ENCODE measurements at places on chromosomes 2 and 18. TPM values are rescaled to one million over a fixed set of nuclear protein-coding genes. Genes with fewer than 3 reads are reported as not detected.

The TRAPPC8 gene
- total RNA-seq, result 51.2 TPM

The ALKAL2 gene
- 1.7 TPM for total RNA-seq

The CYRIA gene
- total RNA-seq, result 54.8 TPM

The PLEKHA3 gene
- 39.1 TPM for total RNA-seq

DNA sequence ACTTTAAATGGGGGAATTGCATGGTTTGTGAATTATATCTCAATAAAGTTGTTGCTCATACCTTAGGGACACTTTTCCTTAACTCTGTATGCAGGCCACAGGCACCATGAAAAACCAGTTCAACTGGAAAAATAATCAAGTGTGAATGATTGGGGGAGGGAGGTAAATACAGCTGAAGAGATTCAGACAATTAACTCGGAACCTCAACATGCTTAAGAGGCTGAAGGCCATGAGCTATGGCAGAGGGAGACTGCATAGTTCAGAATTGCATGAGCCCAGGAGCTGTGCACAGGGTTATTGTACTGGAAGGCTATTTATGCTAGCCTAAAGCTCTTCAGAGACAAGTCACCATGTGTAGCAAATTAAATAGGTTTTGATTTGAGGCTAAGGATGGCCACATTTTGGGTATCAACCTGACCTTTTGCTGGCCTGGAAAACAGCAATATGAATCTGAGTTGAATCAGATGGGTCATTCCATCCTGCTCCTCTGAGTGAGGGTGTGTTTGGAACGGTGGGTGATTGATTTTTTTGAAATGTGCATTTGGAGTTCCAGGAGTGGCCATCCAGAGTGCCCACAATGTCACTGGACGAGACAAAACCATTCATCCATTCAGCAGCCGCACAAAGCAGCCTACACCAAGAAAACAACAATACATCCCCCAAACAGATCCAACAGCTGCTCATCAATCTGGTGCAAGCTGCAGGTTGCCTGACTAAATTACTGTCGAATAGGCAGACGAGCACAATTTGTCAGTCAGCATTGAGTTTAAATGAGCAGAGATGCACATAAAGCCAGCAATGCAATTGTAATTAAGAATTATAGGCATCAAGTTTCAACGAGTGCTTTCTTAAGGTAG lies 42.5 kb downstream of the HRH4 start:
- no peaks in the 10 kb centered on the region for H3K27me3 ChIP-seq
- H3K27ac ChIP-seq, result no peak overlapping the region
- H3K36me3 ChIP-seq, result no peaks in the 10 kb centered on the region
- no peaks in the 10 kb centered on the region for H3K4me1 ChIP-seq

DNA sequence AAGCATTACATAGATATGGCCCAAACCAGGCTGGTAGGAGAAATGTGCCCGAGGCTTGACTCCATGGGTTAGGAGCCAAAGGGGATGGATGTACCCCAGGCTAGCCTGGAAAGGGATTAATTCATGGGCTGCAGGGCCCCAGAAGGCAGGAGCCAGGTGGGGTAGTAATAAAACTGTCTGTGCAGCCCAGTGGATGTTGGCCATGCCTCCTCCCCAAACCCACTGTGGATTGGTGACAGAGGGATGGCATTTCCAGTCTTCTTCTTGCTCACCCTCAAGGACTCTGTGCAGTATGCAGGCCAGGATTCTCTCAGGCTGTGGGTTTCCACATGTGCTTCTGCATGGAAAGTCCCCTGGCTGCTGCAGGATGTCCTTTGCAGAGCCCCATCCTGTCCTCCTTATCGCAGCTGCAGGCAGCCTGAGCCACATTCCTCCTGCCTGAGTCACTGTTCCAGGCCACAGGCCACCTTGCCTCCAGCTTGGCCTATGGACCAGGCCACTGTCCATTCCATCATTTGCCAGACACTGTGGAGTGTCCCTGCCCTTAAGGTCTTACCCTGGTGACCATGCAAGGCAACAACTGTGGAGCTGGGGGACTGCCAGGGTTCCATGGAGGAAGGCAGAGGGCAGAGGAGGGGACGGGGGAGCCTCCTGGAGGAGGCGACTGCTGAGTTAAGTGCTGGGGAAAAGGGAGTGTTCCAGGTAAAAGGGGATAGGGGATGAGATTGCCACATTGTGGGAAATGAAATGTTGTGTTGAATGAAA lies 38.9 kb downstream of the INO80C start:
- no peak for DNase-seq
- H3K27ac ChIP-seq, result no peak overlapping the region
- no peak overlapping the region for H3K4me3 ChIP-seq
- H3K27me3 ChIP-seq, result no peaks in the 10 kb centered on the region
- no peaks in the 10 kb centered on the region for H3K36me3 ChIP-seq

DNA sequence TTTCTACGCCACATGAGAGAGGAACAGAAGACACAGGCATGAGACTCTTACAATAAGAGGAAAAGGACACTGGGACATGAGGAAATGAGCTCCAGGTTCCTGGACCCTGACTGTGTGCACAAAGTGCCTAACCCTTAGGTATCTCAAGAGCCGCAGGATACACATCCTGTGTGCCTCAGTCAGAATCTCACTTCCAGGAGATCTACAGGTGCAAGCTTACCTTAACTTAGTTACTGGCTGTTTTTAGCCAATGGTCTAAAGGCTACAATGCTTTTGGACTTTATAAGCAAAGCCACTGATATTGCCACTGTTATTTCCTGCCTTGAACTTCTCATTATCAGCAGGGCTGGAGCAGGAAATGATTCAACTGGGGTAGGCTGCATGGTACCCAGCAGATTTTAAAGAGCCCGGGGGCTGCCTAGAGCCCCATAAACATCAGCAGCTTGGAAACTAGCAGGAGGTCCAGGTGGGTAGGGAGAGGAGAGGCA lies 254.4 kb downstream of the ZNF521 start:
- H3K4me1 ChIP-seq, result peaks cover 5% of the 10 kb centered on the region
- no peak overlapping the region for H3K27ac ChIP-seq
- no peaks in the 10 kb centered on the region for H3K27me3 ChIP-seq
- H3K36me3 ChIP-seq, result no peaks in the 10 kb centered on the region
- no peak for DNase-seq

DNA sequence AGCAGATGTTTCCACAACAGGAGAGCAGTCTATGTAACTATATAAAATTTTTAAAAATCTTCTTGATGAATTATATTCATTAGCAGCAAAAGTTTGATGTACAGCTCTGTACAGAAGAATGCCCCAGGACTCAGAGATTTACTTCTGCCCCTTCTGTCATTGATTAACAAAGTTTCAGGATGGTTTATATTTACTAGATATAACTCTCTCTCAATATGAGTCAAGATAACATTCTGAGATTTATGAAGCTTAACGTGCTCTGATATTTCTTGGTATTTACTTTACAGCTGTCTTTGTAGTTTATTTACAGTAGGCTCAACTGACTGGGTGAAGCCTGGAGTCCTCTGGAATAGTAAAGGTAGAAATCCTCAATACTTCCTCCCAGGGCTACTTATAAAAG lies 93.6 kb upstream of the HNMT start:
- H3K27ac ChIP-seq, result no peak overlapping the region
- no peaks in the 10 kb centered on the region for H3K27me3 ChIP-seq
- no peaks in the 10 kb centered on the region for H3K4me1 ChIP-seq

DNA sequence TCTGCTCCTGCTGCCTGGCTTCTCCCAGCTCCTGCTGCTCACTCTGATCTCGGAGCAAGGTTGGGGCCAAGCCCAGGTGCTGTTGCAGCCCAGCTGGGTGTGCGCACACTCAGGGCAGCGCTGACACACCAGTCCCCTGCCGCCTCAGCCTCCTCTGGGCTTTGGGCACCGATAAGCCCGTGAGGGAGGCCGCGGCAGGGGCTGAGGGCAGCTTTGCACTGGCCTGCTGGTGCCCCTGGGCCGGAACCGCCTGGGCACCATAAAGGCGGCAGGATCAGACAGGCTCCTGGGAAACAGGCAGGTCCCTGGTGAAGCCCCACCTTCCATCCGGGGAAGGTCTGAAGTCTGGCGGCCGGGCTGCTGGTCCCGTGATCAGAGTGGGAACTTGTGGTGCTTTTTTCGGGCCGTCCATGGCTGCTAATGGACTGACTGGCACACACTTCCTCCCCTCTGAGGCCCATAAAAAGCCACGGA lies 14.1 kb upstream of the EML6 start:
- H3K36me3 ChIP-seq, result no peaks in the 10 kb centered on the region
- peaks cover 24% of the 10 kb centered on the region for H3K27me3 ChIP-seq
- DNase-seq, result peak; percentile 19

All from natural killer cell (primary cell).